K562 (cell line): ENCODE measurements at places on chromosomes 11 and 22.

DNA sequence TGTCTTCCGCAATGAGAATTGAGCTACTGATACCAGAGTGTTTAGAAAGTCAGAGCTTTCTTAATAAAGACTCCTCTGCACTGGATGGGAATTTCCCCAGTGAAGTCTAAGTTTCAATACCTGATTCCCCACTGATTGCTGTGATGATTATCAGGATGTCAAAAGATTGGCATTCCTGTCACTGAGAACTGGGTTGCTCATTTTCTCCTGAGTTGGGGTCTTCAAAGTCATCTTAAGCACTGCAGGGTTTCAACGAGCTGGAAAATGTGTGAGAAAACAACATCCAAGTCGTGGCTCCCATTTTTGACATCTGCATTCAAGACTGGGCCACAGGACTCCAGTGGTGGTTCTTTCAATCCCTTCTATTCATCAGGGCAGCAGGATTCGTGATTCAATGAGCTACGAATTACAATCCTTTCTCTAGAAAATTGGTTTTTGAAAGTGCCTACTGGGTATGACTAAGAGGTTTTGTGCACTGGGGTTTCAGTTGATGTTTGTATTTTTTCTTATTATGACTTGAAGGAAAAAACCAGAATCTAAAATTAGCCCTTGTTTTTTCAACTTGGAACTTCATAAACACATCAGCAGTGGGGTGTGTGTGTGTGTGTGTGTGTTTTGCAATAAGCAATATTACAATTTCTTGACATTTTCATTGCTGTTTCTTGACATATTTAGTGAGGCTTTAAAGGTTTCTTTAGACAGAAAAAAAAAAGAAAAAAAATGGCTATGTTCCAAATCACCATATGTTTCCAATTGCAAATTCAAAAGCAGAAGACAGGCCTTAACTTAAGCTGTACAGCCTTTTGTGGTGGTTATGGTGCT lies 233.0 kb downstream of the FAM76B start:
- no peak for DNase-seq

DNA sequence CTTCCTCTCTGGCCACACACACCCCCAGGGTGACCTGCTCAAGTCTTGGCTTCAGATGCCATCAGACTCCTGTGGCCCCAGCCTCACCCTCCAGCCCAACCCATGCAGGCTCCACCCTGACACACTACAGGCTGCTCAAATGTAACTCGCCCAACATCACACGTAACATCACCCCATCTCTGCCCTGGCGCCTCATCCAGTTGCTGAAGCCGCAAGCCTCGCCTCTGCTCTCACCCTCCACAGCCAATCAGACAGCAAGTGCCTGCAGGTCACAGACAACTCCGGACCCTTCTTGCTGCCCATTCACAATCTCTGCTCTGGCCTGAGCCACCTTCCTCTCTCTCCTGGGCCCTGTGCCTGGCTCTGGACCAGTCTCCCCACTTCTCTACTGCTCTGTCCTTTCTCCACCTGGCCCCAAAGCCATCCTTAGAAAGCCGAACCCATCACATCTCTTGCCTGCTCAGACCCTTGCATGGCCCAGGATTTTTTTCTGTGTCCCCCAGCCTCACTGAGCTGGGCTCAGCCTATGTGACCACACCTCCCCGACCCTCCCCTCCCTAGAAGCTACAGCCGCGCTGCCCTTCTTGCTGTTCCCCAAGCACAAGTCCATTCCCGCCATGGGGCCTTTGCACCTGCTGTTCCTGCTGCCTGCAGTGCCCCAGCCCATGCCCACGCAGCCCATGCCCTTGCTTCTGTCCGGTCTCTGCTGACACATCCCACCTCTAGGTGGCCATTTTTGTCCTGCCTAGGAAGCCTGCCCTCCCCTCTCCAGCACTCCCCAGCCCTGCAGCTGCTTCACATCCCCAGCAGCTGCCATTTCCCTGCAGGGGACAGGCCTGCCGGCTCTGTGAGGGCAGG lies 333.9 kb downstream of the CTTN start:
- no peak for DNase-seq

DNA sequence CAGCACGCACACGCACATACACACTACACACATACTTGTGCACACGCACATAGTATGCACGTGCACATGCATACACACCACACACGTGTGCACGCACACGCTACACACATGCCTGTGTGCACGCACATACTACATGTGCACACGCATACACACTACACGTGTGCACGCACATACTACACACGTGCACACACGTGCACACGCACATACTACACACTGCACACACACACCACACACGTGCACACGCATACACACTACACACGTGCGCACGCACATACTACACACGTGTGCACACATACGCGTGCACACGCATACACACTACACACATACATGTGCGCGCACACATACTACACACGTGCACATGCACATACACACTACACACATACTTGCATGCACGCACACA lies 19.7 kb upstream of the ARHGAP8 start:
- no peak for DNase-seq

DNA sequence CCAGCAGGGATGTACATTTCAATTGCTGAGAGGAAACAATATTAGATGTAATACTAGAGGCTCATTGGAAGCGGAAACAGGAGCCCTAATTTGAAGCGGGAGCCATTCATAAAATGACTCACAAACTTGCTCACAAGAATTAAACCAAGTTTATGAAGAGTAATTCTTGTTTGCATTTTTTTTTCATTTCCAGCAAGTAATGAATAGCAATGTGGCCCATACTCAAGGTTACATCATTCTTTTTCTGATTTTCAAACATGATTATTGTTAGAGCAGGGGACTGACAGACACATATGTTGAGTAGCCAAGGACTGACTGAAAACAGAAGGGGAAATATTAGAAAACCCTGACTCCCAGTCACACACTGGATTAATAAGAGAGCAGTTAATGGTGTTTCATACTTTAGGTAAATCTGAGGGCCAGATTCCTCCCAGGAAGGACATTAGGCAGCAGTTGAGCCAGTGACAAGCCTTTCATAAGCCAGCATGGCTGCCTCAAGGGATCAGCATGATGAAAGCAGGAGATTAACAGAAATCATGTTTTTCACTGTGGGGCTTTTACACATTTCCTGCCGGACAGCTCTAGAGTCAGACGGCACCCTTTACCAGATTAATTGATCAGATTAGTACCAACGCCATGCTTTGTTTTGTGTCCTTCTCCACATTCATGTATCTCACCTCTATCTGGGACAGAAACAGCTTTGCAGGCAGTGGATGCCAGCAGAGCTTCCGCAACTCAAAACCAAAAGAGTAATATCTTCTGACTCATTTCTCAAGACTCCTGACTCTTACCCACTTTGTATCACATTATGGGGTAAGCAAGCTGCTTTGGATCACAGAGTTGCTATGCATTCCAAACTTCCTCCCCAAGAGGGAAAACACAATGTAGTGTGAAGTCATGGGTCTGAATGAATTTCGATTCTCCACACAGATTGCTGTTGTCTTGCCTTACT lies 831.6 kb downstream of the KCNA4 start:
- DNase-seq = no peak

DNA sequence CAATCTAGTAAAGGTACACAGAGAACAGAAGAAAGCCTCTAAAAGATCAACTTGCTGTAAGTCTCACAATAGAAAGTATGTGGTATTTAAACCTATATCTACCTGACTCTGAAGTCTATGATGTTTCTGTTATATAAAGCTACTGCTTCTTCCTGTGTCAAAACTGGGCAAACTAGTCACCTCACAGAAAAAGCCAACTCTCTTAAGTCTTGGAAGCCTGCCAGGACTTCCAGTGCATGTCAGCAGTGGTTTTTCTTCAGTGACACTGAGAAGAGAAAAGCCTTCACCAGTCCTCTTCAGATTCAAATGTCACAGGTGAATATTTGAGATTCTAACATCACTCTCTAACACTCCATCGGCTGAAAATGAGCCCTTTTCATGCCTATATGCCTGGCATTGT lies 808.0 kb downstream of the DLG2 start:
- DNase-seq = no peak

GRCh38 chr11:58508814-58509213 lies 909 bp upstream of the OR5B21 start:
- DNase-seq = no peak

DNA sequence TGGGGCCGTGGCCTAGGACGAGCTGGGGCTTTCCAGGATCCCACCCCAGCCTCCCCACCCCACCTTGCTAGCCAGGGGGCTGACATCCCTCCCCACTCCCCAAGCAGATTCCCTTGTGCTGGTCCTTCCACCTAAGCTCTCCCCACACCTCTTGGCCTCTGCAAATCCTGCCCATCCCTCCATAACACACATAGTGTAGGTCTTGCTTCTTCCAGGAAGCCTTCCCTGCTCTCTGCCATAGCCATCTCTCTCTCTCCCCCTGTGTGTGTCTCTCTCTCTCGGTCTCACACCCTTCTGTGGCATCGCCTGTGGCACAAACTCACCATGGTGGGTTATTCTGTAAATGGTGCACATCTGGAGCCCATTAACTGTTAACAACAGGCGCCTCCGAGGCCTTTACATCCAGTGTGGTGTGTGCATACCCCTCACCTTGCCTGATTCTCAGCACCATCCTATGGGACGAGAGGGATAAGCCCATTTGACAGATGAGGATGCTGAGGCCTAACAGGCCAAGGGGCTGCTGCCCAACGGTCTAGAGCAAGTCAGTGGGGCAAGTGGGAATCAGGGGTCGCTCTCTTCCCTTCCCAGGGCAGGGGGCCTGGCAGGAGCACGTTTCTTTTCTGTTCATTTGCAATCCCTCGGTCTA lies 22.2 kb upstream of the PICK1 start:
- no peak for DNase-seq

- no peak for DNase-seq
Observed at GRCh38 chr11:19704213-19704612, 8.4 kb upstream of the NAV2 start.

GRCh38 chr11:121105481-121106195 lies 4.6 kb downstream of the TECTA start:
- no peak for DNase-seq

- DNase-seq = no peak
Observed at GRCh38 chr11:131749101-131749500, 378.7 kb downstream of the NTM start.

DNA sequence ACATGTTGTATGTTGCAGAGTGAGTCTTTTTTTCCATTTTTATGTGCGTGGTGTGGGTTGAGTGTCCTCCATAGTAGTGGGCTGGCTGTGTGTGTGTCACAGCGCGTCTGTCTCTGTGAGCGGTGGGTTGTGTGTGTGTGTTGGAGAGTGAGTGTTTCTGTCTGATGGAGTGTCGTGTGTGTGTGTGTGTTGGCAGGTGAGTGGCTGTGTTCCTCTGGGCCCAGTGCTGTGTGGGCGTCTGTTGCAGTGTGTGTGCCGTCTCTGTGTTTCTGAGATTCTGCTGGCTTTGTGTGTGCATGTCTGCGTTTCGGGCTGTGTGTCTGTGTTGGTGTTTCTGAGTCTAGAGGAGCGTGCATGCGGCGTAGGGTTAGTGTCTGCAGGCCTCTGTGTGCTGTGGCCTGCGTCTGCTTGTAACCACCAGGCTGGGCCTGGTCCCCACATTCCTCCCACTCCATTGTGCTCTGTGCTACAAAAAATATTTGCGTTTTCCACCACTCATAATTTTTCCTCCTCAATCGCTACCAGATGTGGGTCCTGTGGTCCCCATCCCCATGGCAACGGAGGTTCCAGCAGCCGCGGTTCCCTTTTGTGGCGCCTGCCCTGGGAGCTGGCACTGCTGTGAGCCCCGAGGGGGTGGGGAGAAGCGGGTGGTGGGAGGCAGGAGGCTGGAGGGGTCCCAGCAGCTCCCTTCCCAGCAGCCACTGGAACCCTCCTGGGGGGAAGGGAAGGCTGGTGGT lies 15.2 kb downstream of the SCARF2 start:
- no peak for DNase-seq

GRCh38 chr22:42270176-42270509 lies 310 bp downstream of the TCF20 start:
- no peak for DNase-seq

DNA sequence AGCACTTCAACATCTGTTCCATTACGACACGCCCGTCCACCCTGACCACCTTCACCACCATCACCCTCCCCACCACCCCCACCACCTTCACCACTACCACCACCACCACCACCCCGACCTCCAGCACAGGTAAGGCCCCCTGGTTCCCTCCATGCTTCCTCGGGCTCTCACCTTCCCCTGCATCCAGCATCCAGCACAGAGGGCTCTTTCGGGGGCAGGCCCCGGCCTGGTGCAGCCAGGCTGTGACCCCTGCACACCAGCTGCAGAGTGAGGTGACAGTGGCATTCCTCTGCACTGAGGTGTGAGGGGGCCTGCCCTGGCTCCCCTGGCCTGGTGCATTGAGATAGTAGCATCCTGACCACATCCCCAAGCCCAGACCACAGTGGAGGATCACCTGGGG lies 18.2 kb downstream of the MUC2 start:
- no peak for DNase-seq

- no peak for DNase-seq
Observed at GRCh38 chr22:37157516-37158285, 8.0 kb upstream of the IL2RB start.

- DNase-seq = no peak
Observed at GRCh38 chr22:21564411-21564810, 3.1 kb upstream of the UBE2L3 start.

DNA sequence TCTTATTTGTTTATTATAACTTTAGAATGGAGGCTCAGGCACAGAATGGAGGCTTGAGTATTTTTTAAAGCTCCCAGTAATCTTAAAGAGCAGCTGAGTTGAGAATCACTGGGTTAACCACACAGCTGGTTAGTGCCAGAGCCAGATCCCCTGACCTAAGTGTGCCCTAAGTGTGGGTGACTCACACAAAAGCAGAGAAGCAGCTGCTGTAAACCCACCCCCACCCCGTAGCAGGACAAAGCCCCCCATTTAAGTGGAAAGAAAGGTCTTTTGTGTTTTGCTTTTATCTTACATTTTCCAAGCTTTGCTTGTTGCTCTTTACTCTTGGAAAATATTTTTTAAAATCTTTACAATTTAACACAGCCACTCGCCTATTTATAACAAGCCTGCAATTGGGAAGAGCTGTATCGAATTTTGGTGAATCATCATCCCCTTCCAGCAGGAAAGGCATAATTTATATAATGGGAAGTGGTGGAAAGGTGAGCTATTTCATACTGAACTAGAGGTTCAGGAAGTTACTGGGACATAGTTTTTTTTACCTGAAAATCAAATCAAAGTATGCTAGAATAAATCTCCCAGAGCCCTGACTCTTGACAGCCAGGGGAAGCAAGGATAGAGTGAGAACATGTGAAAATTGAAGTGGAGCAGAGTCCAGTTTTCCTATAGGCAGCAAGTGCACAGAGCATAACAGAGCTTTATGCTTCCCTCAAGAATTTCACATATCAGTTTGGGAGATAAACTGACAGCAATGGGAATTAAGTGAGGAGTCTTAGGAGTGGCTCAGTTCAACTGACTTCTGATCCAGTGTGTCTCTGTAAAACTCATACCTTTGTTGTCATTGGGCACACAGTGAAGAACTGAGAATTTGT lies 405.7 kb downstream of the AASDHPPT start:
- no peak for DNase-seq
